Skeletal muscle cell (primary cell): ENCODE measurements at places on chromosomes 3 and 15.

- DNase-seq = no peak
Measured at GRCh38 chr3:55795296-55795695, 308.2 kb upstream of the WNT5A start.

GRCh38 chr15:59051873-59052861 lies 52.8 kb upstream of the CCNB2 start:
- DNase-seq = no peak

- no peak for DNase-seq
Measured at GRCh38 chr15:33671456-33671855, 296.8 kb upstream of the CHRM5 start.

DNA sequence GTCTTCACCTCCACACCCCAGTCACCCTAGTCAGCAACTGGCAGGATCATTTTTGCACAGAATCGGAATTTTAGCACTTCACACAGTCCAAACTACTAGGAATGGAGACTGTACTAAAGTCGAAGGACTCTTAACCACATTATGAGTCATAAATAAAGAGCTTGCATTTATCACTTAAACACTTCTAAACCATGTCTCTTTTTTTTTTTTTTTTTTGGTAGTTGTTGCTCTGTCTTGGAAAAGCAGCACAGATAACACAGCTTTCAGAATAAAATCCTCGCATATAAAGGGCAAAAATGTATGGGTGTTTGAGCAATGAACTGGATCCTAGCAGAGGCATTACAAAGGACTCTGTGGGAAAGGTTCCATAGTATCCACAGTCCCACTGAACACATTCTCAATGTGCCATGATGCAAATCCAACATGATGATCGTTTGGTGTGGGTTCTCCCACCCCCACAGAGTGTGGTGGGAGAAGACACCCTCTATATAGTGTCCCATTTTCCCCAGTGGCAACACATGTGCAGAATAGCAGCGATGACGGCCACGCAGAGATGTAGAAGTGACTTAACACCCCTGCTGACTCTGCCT lies 47.1 kb downstream of the FOXP1 start:
- DNase-seq = no peak

GRCh38 chr3:58270485-58270884 lies 32.9 kb downstream of the ABHD6 start:
- no peak for DNase-seq
